ENCODE measurements at places on chromosomes 11 and 22.

- no peak for DNase-seq
Observed at GRCh38 chr11:86620891-86621521, 51.4 kb downstream of the ME3 start.

GRCh38 chr11:79485694-79486093 is 44.9 kb upstream of the TENM4 start:
- DNase-seq, result no peak

DNA sequence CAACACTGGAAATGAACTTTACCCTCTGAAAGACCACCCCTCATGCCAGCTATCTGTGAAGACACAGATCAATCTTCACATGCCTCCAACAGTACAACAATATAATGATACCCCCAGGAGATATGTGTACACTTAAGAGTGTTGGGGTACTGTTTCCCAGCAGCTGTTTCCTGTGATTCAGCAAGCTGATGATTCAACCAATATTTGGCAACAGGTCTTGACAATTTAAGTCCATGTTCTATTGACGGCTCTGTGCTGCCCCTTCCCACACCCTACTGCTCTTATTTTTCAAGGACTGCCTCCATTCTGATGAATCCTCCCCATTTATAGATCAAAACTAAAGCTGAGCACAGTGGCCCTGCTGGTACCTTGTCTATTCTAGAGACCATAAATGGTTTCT is 6.6 kb downstream of the SNX19 start:
- no peak for DNase-seq

DNA sequence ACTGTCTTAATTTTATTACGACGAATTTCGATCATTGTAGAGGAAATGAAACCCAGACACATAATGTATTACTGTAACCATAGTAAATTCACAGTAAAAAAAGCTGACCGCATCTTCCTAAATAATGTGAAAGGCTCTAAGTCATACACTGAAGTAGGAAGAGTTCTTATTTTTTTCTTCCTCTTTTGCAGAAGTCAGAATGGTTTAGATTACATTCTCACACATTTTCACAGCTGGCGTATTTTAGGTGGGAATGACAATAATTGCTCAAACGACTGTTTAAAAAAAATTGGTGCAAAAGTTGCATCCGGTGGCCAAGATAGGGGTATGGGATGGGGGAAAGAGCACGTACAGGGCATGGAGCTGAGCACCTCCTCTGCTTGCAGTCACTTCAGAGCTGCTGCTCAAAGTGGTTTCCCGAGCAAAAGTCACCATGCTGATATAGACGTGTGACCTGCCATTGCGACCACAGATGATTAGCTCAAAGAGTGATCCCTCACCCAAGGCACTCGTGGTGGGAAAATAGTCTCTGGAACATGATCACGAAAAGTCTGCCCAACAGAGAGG is 35.3 kb downstream of the MMP13 start:
- DNase-seq, result no peak

DNA sequence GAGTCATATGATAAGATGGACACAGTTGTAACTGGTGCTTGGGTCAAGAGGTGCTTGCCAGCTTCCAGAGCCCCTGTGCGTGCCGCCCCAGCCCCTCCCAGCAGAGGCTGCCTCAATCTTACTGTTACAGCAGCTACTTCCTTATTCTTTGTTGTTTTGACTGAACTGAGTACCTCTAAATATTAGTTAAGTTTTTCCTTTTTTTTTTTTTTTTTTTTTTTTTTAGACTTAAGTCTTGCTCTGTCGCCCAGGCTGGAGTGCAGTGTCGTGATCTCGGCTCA is 8.8 kb downstream of the ZBED4 start:
- no peak for DNase-seq

DNA sequence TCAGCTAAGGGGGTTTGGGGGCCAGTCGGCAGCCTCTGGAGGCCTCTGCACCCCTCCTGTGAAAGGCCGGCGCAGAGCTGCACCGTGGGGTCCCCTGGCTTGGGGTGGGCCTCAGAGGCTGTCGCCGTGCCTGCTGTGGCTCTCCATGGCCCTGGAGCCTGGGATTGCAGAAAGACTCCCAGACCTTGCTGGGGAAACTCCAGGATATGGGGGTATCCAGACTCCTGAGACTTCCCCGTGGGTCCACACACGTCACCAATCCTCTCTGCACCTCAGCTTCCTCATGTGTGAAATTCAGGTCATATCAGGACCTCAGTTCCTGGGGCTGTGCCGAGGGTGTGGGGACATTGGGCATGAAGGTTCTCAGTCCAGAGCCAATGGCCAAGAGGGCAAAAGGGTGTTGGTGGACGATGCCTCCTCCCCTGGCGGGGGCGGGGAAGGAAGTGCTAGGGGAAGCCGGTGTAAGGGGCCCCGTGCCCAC is 97.1 kb downstream of the KCNQ1 start:
- DNase-seq, result no peak

DNA sequence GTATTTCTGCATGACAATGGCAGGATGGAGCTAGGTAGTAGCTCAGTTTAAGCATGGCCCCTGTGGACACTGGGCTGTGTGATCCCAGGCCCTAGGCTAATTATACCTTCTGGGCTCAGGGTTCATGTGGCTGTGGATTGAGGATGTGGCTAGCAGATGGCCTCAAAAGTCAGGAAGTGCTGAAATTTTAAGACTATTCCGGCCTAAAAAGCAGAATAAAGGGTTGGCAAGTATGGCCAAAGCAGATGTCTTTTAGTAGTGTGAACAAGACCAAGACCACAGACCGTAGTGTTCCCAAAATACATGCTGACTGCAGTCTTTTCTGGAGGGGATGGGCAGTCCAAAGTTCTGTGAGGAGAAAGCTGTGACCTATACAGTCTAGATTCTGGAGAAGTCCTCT is 115.7 kb upstream of the RAG2 start:
- DNase-seq, result no peak

GRCh38 chr11:95072948-95073347 is 6.2 kb downstream of the SRSF8 start:
- DNase-seq, result no peak

GRCh38 chr11:108880510-108880909 is 215.6 kb downstream of the DDX10 start:
- DNase-seq, result no peak

GRCh38 chr11:119493712-119494111 is 70.7 kb upstream of the THY1 start:
- no peak for DNase-seq

- DNase-seq, result no peak
Observed at GRCh38 chr11:66017321-66017720, 5.5 kb downstream of the CST6 start.

DNA sequence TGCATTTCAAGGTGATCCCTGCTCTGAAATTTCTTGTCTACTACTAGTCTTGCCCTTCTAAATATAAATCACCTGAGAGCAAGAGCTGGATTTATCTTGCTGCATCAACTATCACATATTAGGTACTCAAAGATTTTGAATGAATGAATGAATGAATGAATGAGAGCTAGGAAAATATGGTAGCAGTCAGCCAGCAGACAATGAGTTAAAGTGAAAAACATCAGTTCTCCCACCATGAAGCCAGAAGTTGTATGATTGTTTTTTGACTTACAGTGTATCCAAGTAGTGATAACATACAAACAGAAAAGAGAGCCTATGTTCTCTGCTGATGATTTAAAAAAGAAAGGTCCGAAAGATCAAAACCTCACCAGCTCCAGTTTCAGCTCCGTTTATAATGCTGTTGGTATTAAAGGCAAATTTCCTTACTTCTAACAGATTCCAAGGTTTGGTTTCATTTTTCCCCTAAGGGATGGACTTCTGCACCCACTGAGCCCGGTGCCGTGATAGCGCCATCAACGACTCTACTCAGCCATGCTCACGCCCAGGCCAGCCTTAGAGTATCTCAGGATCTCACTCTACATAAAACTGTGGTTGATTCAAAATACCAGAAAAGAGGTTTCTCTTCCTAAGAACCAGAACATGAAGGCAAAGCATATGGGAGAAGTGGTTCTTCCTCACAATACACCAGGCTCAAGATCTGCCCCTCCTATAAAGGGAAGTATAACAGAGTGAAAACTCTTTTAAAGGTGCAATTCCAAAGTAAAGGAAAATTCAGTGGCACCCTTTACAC is 92.0 kb downstream of the SGSM3 start:
- no peak for DNase-seq

GRCh38 chr11:75902631-75903030 is 87.6 kb downstream of the UVRAG start:
- DNase-seq, result no peak

DNA sequence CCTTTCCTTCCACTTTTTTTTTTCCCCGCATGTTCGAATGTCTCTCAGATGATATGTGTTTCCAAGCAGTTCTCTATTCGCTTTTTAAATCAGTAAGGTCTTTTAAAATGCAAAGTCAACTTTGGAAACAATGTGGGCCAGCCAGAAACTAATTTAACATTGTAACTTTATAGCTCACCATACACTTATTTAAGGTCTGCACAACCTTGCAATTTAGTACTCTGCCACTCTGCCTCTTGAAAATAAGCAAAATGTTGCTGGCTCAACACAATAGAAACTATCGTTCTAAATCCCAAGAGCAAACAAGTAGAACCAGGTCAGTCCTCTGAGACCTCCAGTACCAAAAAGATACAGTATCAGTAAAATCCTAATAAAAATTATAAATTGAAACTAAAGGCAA is 109.0 kb downstream of the SIK3 start:
- DNase-seq, result no peak

GRCh38 chr11:47187723-47188122 is 1.5 kb upstream of the PACSIN3 start:
- no peak for DNase-seq
